ENCODE measurements at places on chromosomes 5 and 9. TPM values are rescaled to one million over a fixed set of nuclear protein-coding genes. Genes with fewer than 3 reads are reported as not detected.

DNA sequence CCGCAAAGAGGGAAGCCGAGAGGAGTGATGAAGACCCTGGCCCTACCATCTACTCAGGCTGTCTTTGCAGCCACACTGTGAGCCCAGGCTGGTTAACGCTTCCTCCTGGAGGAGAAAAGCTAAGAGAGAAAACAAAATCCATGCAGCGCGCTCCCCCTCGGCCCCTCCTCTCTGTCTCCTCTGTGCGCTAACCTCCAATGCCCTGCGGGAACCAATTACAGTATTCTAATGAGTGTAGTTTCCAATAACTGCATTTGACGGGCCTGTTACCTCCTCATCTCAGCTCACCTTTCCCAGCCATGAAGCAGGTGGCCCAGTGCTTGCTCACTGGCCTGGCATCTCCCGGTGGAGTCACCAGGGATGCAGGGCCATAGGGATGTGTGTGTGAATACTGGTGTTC lies 565.5 kb downstream of the EBF1 start:
- H3K4me3 ChIP-seq: no peak overlapping the region
- no peak overlapping the region for H3K27ac ChIP-seq
- no peak for DNase-seq
- H3K27me3 ChIP-seq: no peaks in the 10 kb centered on the region

Gene AFAP1L1
- 8.3 TPM for total RNA-seq

- no peak for DNase-seq
- H3K4me1 ChIP-seq: no peaks in the 10 kb centered on the region
- H3K36me3 ChIP-seq: no peaks in the 10 kb centered on the region
- no peaks in the 10 kb centered on the region for H3K27me3 ChIP-seq
Measured at GRCh38 chr5:161535762-161536161, 10.8 kb downstream of the GABRB2 start.

Gene PLAA
- total RNA-seq: 19.8 TPM

Gene GADD45G
- total RNA-seq: 17.6 TPM

DNA sequence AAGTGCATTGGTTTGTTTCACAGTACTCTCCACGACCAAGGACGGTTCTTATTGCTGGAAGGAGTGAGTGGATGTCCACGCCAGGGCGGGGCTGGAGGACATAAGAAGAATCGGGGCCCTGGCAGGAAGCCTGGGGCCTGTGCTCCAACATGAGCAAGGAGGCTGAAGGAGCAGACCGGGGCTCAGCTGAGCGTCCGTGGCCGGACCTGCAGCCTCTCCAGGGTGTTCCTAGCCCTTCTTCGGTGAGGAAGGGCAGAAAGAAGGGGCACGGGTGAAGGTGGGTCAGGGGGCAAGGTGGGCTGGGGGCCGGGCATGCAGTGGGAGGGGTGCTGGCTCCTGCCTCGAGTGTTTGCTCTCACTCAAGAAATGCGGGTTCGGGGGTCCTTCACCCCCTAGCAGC lies 18.1 kb downstream of the FAM78A start:
- H3K4me3 ChIP-seq: no peak overlapping the region
- H3K36me3 ChIP-seq: no peaks in the 10 kb centered on the region
- H3K27ac ChIP-seq: no peak overlapping the region
- H3K4me1 ChIP-seq: peaks cover 9% of the 10 kb centered on the region

GRCh38 chr9:130442746-130443455 lies 1.9 kb upstream of the ASS1 start:
- H3K27ac ChIP-seq: no peak overlapping the region
- no peaks in the 10 kb centered on the region for H3K27me3 ChIP-seq
- no peak for DNase-seq
- peaks cover 25% of the 10 kb centered on the region for H3K4me1 ChIP-seq
- H3K36me3 ChIP-seq: no peaks in the 10 kb centered on the region
- no peak overlapping the region for H3K4me3 ChIP-seq

Gene FBP1
- 4.6 TPM for total RNA-seq

DNA sequence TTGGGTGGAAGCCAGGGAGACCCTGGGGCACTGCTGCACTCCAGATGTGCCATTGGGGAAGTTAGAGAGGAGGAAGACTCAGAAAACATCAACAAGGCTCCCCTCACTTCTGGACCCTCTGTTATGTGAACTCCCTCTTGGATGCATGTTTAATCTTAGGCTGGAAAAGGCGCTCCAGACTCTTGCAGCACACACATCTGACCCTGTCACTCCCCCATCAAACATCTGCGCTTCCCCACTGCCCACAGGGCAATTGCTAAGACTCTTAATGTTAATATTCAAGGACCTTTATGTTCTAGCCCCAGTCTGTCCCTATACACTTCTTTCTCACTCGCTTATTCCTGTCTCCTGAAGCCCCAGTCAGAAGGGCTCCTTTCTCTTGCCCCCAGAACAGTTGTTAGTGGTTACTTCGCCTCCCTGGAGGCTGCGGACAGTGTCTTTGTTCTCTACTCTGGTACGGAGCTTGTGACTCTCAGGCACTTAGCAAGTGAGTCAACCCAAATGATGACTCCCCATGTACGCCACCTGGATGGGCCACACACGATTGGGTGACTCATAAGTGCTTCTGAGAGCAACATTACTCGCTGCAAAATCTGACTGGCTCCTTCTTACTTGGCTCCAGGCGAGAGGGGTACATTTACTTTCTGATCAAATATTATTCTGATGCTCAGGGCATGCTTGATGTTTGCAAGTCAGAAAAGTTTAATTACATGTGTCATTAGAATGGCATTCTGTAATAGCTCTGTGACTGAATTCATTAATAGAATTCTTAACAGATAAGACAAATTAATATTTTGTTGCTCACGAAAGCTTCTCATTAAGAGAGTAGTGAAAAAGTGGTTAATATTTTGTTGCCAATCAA lies 193.6 kb downstream of the HSPA4 start:
- no peaks in the 10 kb centered on the region for H3K36me3 ChIP-seq
- no peak for DNase-seq
- H3K4me1 ChIP-seq: no peaks in the 10 kb centered on the region
- H3K27ac ChIP-seq: no peak overlapping the region
- H3K4me3 ChIP-seq: no peak overlapping the region

Gene RANBP3L
- 1.6 TPM for total RNA-seq

- H3K27me3 ChIP-seq: no peaks in the 10 kb centered on the region
- H3K36me3 ChIP-seq: no peaks in the 10 kb centered on the region
- DNase-seq: no peak
- H3K27ac ChIP-seq: no peak overlapping the region
- no peak overlapping the region for H3K4me3 ChIP-seq
Measured at GRCh38 chr9:91045041-91045440, 243.4 kb downstream of the SYK start.

DNA sequence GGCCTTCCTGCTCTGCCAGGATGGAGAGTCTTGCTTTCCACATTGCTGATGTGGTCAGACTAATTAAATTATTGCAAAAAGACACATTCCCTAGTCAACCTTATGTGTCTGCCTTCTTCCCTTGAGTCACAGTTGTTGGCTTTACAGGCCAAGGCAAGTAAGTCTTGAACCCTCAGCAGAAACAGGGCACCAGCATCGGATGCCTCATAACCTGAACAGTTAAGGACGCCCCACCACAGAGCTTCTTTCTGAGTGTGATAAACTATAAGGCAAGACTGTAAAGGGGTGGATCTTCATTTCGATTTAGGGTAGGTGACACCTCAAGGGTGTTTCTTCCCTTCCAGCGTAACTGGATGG lies 670 bp upstream of the KIF2A start:
- peak overlapping the region; percentile 83 for H3K4me3 ChIP-seq
- H3K36me3 ChIP-seq: no peaks in the 10 kb centered on the region
- no peak for DNase-seq
- no peaks in the 10 kb centered on the region for H3K27me3 ChIP-seq
- H3K4me1 ChIP-seq: peaks cover 1% of the 10 kb centered on the region
- H3K27ac ChIP-seq: peak overlapping the region; percentile 87

- DNase-seq: no peak
- H3K4me3 ChIP-seq: no peak overlapping the region
- no peaks in the 10 kb centered on the region for H3K27me3 ChIP-seq
- no peaks in the 10 kb centered on the region for H3K4me1 ChIP-seq
- H3K36me3 ChIP-seq: no peaks in the 10 kb centered on the region
Measured at GRCh38 chr5:79853676-79854418, 137.2 kb downstream of the MTX3 start.

DNA sequence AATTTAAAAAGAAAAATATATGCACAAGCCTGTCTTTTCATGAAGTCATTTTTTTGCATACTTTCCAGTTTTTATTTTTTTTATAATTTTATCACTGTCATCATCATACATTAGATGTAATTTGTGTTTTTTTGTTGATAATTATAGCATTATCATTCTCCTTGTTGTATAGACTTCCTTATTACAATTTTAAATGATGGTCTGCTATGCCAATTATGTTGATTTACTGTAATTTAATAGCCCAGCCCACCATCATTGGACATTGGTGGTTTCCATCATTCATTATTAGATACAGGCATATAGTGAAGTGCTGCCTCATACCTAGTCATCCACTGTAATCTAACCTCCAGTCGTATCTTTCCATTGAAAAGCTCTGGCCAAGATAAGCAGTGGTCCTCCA lies 3.8 kb upstream of the TJP2 start:
- no peaks in the 10 kb centered on the region for H3K27me3 ChIP-seq
- no peak overlapping the region for H3K27ac ChIP-seq
- H3K4me3 ChIP-seq: no peak overlapping the region
- DNase-seq: no peak
- no peaks in the 10 kb centered on the region for H3K36me3 ChIP-seq
- peaks cover 2% of the 10 kb centered on the region for H3K4me1 ChIP-seq

- H3K4me1 ChIP-seq: no peaks in the 10 kb centered on the region
- no peak for DNase-seq
- no peaks in the 10 kb centered on the region for H3K27me3 ChIP-seq
- no peaks in the 10 kb centered on the region for H3K36me3 ChIP-seq
Measured at GRCh38 chr5:84091127-84091799, 293.4 kb downstream of the EDIL3 start.

DNA sequence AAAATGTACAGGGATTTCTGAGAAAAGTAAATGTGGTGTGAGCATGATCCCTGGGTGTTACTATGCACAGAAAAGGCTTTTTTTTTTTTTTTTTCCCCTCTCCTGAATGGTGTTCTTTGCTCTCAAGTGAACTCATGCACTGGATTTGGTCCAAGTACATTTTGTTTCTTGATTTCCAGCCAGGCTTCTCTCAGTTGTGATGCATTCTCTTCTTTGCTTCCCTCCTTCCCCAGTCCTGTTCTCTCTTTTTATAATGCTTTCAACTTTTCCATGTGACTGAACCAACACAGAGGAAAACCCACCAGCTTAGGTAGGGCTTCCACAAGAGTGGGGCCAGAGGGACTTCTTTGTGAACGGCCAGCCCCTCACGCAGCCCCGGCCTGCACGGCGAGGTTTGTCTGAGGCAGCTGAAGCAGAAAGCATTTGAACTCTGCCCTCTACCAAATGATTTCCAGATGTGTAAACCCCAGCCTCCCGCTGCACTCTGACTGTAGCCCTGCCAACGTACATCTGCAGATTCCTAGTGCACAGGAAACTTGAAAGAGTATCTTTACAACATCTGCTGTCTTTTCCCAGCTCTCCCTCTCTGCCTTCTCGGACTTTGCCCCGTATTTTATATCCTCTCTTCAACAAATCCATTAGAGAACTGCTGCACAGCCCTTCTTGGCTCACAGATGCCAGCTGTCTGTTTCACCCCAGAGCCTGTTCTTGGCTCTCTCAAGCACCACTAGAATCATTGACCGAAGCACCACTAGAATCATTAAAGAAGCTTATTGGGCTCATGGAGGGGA lies 71.8 kb upstream of the CD180 start:
- H3K4me1 ChIP-seq: peaks cover 27% of the 10 kb centered on the region
- H3K4me3 ChIP-seq: no peak overlapping the region
- DNase-seq: peak; percentile 75
- H3K27ac ChIP-seq: peak overlapping the region; percentile 69

DNA sequence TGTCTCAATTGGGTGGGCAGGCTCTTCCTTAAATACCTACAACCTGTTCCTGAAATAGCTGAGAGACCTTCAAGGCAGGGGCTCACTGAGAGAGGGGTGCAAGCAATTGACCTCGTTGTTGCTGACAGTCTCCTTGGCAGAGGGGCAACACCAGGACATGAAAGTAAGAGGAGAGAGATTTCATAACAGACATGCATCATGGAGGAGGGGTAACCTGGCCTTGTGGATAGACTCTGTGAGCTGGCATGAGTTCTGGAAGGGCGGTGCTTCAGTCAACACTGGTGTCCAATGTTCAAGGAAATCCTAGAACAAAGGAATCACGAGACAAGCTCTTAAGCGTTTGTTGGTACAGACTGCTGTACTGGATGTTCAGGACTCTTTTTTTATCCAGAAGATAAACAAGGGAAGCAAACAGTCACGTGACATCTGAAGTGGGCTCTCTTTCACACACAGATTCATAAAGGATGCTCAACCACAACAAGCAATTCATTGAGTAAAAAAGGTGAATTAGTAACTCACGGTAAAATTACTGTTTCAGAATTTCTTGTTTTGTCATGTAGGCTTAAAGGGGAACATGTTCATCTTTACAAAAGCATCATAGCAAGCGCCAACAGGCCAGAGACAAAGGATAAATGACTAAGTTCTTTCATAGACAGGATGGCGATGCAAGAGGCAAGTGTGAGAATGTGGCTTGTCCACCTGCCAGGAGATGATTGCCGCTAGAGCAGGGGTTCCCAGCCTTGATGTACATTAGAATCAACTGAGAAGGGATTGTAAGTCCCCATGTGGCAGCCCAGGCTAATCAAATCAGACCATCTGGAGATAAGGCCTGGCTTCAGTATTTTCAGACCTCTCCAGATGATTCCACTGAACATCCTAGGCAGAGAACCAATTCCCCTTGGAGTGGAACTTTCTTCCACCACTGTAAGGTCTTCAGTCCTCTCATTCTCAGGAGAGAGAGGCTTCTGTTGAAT lies 20.7 kb downstream of the ANKRA2 start:
- DNase-seq: no peak
- no peaks in the 10 kb centered on the region for H3K4me1 ChIP-seq
- no peak overlapping the region for H3K4me3 ChIP-seq
- H3K27me3 ChIP-seq: no peaks in the 10 kb centered on the region
- H3K27ac ChIP-seq: no peak overlapping the region
- no peaks in the 10 kb centered on the region for H3K36me3 ChIP-seq

DNA sequence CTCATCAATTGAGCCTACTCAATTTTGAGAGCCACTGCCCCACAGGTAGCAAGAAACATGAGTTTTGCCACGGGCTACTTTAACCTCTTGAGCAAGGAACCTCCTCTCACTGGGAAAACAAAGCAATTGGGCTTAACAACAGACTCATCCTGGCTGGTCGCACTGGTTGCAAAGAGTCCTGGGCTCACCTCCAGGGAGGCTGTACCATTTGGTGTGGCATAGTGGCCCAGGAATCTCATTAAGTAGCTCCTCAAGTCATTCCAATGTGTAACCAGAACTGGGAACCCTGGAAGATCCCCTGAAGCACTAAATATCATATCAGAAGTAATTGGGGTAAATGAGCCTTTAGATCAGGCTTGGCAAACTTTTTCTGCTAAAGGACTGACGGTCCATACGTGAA lies 78.5 kb downstream of the MYO10 start:
- H3K36me3 ChIP-seq: no peaks in the 10 kb centered on the region
- H3K4me3 ChIP-seq: no peak overlapping the region
- no peak for DNase-seq

DNA sequence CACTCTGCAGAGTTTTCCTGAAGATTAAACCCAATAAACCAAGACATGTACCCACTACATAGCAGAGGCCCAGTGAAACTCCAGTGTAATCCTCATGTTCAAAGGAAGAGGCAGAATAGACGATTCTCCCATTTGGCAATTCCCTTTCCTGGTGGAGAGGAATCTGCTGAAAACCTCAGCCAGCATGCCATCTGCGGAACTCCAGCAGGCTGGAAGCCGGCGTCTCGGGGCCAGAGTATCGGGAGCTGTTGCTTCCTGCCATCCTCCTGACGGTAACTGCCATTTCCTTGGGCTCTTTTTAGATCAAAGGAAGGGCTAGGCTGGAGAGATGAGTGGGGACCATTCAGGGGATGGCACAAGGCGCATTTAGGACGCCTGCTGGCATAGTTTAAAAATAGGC lies 20.5 kb downstream of the NEURL1B start:
- no peak overlapping the region for H3K4me3 ChIP-seq
- H3K27ac ChIP-seq: no peak overlapping the region
- H3K4me1 ChIP-seq: peaks cover 35% of the 10 kb centered on the region
- no peak for DNase-seq
